Right renal cortex interstitium (tissue), 3 donors: ENCODE measurements at places on chromosomes 5 and 9. TPM values are rescaled to one million over a fixed set of nuclear protein-coding genes. Genes with fewer than 3 reads are reported as not detected.

The NUTM2G gene
- 0.33 TPM for polyA plus RNA-seq

The PCDHA6 gene
- polyA plus RNA-seq: 0.33 TPM

GRCh38 chr9:104280178-104280560 is 186.1 kb downstream of the SMC2 start:
- DNase-seq: no peak

- no peak for DNase-seq
Observed at GRCh38 chr5:180287868-180288267, 4.0 kb downstream of the MAPK9 start.

GRCh38 chr5:1014346-1014745 is 5.7 kb downstream of the NKD2 start:
- no peak for DNase-seq
